Spleen (tissue), 13 donors: ENCODE measurements at places on chromosomes 11 and 22. TPM values are rescaled to one million over a fixed set of nuclear protein-coding genes. Genes with fewer than 3 reads are reported as not detected.

The RTN4RL2 gene
- 0.79 TPM for total RNA-seq

The MPEG1 gene
- 263 TPM for total RNA-seq

The ADAMTS15 gene
- total RNA-seq, result 6.9 TPM

DNA sequence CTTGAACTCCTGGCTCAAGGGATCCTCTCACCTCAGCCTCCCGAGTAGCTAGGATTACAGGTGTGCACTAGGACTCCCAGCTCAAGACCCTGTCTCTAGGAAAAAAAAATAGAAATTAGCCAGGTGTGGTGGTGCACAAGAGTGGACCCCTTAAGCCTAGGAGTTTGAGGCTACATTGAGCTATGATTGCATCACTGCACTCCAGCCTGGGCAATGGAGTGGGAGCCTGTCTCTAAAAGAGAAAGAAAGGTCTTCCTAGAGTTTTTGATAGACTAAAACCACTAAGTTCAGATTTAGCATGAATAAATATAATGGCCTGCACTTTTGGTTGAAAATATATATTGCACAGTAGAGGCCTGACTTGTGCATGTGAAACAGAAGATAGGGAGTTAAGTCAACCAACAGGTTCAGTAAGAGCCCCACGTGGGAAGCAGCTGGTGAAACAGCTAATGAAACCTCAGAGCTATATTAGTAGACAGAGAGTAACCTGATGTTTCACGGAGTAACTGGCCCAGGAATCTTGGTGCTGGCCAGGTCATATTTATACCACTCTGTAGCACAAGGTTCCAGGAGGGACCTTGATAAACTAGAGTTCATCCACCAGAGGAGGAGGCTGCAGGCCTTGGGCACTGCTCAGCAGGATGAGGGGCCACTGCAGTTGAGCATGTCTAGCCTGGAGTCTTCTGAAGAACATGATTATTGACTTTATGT is 4.6 kb upstream of the MICAL3 start:
- no peak overlapping the region for H3K4me3 ChIP-seq
- DNase-seq, result peak; percentile 18
- peaks cover 4% of the 10 kb centered on the region for H3K27me3 ChIP-seq

- peaks cover 39% of the 10 kb centered on the region for H3K4me1 ChIP-seq
- H3K27ac ChIP-seq, result peak overlapping the region; percentile 86
- no peak for DNase-seq
- peak overlapping the region; percentile 87 for H3K4me3 ChIP-seq
- H3K36me3 ChIP-seq, result no peaks in the 10 kb centered on the region
- no peaks in the 10 kb centered on the region for H3K27me3 ChIP-seq
Observed at GRCh38 chr22:41544671-41545476, 604 bp upstream of the POLR3H start.

GRCh38 chr11:97794876-97795275 is 1225.9 kb upstream of the CNTN5 start:
- H3K27me3 ChIP-seq, result no peaks in the 10 kb centered on the region
- no peaks in the 10 kb centered on the region for H3K4me1 ChIP-seq
- no peak overlapping the region for H3K27ac ChIP-seq
- no peak overlapping the region for H3K4me3 ChIP-seq

GRCh38 chr11:15695096-15695721 is 580.5 kb downstream of the INSC start:
- H3K4me1 ChIP-seq, result no peaks in the 10 kb centered on the region
- H3K36me3 ChIP-seq, result no peaks in the 10 kb centered on the region
- DNase-seq, result no peak
- H3K27me3 ChIP-seq, result no peaks in the 10 kb centered on the region

DNA sequence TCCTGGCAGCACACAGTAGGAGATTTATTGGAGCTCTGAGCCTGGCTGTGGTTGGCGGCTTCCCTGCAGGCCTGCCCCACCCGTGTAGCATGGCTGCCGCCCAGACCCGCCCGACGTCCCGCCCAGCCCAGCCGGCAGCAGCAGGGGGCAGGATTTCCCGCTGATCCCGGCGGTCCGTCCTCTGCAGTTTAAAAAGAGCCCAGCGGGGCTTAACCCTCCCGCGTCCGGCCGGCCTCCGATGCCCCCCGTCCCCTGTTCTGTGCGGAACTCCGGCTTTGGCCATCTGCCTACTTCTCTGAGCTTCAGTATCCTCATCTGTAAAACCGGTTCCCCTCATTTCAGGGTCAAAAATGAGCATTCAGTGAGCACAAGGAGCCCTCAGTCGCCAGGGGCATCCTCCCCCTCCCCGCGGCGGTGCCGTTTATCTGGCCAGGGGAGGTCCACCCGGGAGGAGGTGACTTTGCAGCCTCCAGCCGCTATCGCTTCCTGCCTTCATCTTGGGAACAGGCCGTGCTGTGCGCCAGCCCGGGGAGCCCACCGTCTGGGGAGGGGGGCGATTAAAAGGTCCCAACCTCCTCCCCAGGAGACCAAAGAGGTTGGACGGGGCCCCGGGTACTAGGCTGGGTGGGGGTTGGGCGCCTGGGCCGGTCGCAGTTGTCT is at the start of gene GAS2L1:
TSS of gene GAS2L1 (plus strand) at position 476 of the 660 bp plus-strand sequence. CDS start 1,456 bp downstream, outside the sequence.
- DNase-seq, result peak; percentile 89
- H3K27ac ChIP-seq, result peak within 1 kb of the TSS; percentile 83
- H3K4me1 ChIP-seq, result peaks cover 79% of the 10 kb centered on the region
- H3K4me3 ChIP-seq, result peak within 1 kb of the TSS; percentile 63

DNA sequence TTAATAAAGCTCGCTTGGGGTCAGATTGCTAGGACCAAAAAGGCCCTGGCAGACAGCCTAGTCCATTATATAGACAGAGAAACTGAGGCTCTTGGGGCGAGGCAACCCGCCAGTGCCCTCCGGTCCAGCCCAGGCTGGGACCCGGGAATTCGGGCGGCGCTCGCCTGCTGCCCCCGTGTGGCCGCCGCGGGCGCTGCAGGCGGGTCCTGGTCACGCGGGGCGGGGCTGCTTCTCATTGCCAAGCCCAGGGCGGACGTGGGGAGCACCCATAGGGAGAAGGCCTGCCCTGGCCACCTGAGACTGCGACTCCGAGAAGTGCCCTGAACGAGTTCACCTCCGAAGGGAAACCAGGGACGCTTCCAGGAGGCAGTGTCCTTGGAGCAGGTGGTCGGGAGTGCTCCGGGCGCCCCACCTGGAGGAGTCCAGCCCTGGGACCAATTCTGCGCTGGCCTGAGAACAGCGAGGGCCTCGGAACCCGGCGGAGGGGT is 36.0 kb upstream of the CSNK1E start:
- DNase-seq, result peak; percentile 94
- H3K4me3 ChIP-seq, result no peak overlapping the region
- H3K36me3 ChIP-seq, result no peaks in the 10 kb centered on the region
- H3K27ac ChIP-seq, result no peak overlapping the region
- no peaks in the 10 kb centered on the region for H3K27me3 ChIP-seq
- H3K4me1 ChIP-seq, result peaks cover 8% of the 10 kb centered on the region

- H3K36me3 ChIP-seq, result no peaks in the 10 kb centered on the region
- no peak overlapping the region for H3K4me3 ChIP-seq
- no peak overlapping the region for H3K27ac ChIP-seq
- DNase-seq, result no peak
- peaks cover 15% of the 10 kb centered on the region for H3K4me1 ChIP-seq
Observed at GRCh38 chr11:11425806-11426205, 72.8 kb upstream of the CSNK2A3 start.

DNA sequence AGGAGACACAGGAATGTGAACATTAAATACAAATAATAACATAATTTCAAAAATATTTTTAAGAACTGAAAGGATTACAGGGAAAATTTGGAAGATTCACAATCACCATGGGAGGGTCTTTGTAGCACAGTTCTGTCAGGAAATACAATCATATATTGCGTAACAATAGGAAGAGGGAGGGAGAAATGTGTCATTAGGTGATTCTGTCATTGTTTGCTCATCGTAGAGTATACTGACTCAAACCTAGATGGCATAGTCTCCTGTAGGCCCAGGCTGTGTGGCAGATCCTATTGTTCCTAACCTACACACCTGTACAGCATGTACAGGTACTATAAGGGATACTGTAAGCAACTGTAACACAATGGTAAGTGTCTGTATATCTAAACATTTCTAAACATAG is 330.4 kb downstream of the BRD1 start:
- DNase-seq, result no peak
- no peaks in the 10 kb centered on the region for H3K27me3 ChIP-seq
- no peak overlapping the region for H3K27ac ChIP-seq
- H3K36me3 ChIP-seq, result no peaks in the 10 kb centered on the region
- no peaks in the 10 kb centered on the region for H3K4me1 ChIP-seq
- H3K4me3 ChIP-seq, result no peak overlapping the region

- no peaks in the 10 kb centered on the region for H3K36me3 ChIP-seq
- H3K4me1 ChIP-seq, result peaks cover 33% of the 10 kb centered on the region
- DNase-seq, result no peak
- no peak overlapping the region for H3K4me3 ChIP-seq
Observed at GRCh38 chr11:123426789-123427188, 3.3 kb upstream of the GRAMD1B start.

GRCh38 chr11:7252683-7253213 is 1.0 kb downstream of the SYT9 start:
- peaks cover 27% of the 10 kb centered on the region for H3K27me3 ChIP-seq
- H3K36me3 ChIP-seq, result no peaks in the 10 kb centered on the region
- peaks cover 7% of the 10 kb centered on the region for H3K4me1 ChIP-seq
- no peak for DNase-seq
- peak overlapping the region; percentile 49 for H3K4me3 ChIP-seq
- H3K27ac ChIP-seq, result no peak overlapping the region

- peaks cover 28% of the 10 kb centered on the region for H3K27me3 ChIP-seq
- peak overlapping the region; percentile 29 for H3K4me3 ChIP-seq
- H3K27ac ChIP-seq, result no peak overlapping the region
- H3K4me1 ChIP-seq, result peaks cover 39% of the 10 kb centered on the region
- H3K36me3 ChIP-seq, result no peaks in the 10 kb centered on the region
Observed at GRCh38 chr22:42283278-42284201, 13.1 kb upstream of the TCF20 start.

DNA sequence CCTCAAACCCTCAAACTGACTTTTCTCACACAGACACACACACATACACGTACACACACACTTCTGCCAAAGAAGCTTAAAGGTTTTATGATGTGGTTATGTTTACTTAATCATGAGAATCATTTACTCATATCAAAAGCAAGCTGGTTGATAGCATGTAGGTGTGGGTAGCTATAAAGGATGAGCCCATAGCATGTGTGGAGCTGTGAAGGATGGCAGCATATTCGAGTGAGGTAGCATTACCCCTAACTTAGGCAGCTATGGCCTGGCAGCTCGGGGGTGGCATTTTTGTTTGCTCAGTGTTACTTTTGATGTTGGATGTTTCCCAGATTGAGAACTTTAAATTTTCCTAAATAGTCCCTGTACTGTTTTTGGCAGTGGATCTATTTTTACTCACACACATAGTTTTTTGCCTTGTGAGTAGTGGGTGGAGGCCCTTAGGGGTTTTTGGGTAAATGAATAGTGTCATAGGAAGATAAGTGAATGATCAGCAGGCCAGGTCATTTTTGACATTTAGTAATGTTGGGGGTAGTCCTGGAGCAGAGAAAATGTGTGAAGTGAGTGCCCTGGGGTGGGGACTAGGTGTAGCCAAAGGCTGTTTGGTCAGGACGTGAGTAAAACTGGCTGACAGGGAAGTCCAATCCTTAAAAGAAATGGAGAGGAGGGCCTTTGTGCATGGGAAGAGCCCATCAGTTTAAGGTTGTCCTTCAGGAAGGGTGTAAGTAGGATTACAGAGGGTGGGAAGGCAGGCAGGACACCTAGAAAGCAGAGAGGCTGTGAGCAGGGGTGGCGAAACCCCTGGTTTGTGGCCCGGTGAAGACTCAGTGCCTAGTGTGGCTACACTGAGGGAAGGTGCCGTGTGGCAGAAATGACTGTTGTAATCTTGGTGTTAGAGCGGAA is 7.1 kb downstream of the YWHAH start:
- no peak overlapping the region for H3K4me3 ChIP-seq
- H3K27me3 ChIP-seq, result no peaks in the 10 kb centered on the region
- H3K36me3 ChIP-seq, result peaks cover 20% of the 10 kb centered on the region
- H3K4me1 ChIP-seq, result peaks cover 90% of the 10 kb centered on the region
- DNase-seq, result peak; percentile 47

DNA sequence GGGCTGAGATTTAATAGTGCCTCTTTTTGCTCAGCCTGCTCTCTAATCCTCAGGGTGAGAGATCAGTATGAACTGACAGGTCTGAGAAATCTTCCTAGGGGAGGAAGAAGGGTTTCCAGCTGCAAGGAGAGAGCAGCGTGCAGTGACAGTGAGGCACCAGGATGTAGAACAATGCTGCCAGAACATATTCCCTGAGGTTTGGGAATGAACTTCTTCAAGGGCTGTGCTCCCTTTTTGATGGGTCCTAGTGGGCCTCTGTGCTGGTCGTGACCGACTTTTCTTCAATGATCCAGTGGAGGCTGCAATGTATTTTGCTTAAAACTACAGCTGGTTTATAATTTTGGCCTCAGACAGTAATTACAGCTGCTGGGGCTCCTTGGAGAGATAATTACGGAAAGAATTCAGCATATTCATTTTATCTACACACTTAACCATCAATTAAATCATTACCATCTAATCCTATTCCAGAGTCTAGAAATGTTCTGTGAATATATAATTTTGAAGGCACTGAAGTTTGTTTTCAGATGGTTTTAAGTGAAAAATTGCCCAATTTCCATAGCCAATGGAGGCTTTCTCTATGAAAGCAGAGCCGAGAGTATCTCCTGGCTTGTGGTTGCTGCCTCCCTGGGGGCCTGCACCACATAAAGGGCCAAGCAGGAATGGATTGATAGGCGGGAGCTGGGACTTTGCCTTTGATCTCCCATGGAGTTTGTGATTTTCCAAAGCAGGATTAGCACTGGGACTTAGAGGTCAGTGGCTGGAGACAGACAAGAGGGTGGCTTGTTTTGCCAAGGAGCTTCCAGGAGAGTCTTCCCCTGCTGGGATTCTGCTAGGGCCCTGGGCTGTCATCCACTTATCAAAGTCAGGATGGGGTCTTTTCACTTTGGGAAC is 41.0 kb upstream of the OLFML1 start:
- H3K36me3 ChIP-seq, result no peaks in the 10 kb centered on the region
- H3K4me3 ChIP-seq, result no peak overlapping the region
- H3K27me3 ChIP-seq, result no peaks in the 10 kb centered on the region
- DNase-seq, result no peak
